Mesothelial cell of epicardium (in vitro differentiated cells): ENCODE measurements at places on chromosomes 1 and 21. TPM values are rescaled to one million over a fixed set of nuclear protein-coding genes. Genes with fewer than 3 reads are reported as not detected.
A peak's percentile ranks its signal among the peaks of the same experiment; 100 is the strongest.

DNA sequence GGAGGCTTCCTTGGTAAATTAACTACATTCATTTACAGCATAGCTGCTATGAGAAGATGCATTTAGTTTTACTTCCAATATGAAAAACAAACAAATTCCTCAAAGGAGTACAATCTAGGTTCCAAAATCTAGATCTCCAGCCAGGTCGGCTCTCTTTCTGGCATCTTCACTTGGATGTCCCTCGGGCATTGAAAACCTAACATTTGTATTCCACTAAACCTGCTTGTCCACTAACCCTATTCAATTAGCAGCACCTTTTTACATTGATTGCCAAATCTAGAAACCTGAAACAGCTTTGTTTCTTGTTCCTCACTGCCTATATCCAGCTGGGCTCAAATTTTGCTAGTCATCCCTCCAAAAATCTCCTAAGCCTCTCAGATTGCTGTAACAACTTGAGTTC is 14.3 kb upstream of the CXADR start:
- DNase-seq, result no peak
- H3K4me3 ChIP-seq, result no peak overlapping the region
- no peaks in the 10 kb centered on the region for H3K27me3 ChIP-seq
- H3K27ac ChIP-seq, result no peak overlapping the region

GRCh38 chr1:211327346-211327921 is 801 bp downstream of the TRAF5 start:
- no peak for DNase-seq
- peak overlapping the region; percentile 88 for H3K4me3 ChIP-seq
- H3K27me3 ChIP-seq, result no peaks in the 10 kb centered on the region
- H3K36me3 ChIP-seq, result no peaks in the 10 kb centered on the region
- peaks cover 49% of the 10 kb centered on the region for H3K4me1 ChIP-seq

- H3K36me3 ChIP-seq, result no peaks in the 10 kb centered on the region
- H3K4me1 ChIP-seq, result no peaks in the 10 kb centered on the region
- no peaks in the 10 kb centered on the region for H3K27me3 ChIP-seq
- no peak overlapping the region for H3K27ac ChIP-seq
These were observed 17.5 kb downstream of the LRRIQ3 start for GRCh38 chr1:74180490-74180889.

- H3K4me1 ChIP-seq, result no peaks in the 10 kb centered on the region
- H3K4me3 ChIP-seq, result no peak overlapping the region
- H3K27me3 ChIP-seq, result no peaks in the 10 kb centered on the region
- H3K36me3 ChIP-seq, result no peaks in the 10 kb centered on the region
- DNase-seq, result no peak
These were observed 21.0 kb upstream of the CXADR start for GRCh38 chr21:17491716-17492414.

FAM110D gene
- total RNA-seq, result 0.58 to 0.84 TPM (median 0.69 TPM) in 3 replicates

- H3K4me1 ChIP-seq, result no peaks in the 10 kb centered on the region
- no peak overlapping the region for H3K27ac ChIP-seq
- DNase-seq, result no peak
- no peak overlapping the region for H3K4me3 ChIP-seq
These were observed 57.3 kb downstream of the ZNF644 start for GRCh38 chr1:90964444-90965035.

UBXN10 gene
- 2.2 to 2.6 TPM (median 2.3 TPM) in 3 replicates for total RNA-seq

CSMD2 gene
- total RNA-seq, result 1.1 to 1.9 TPM (median 1.2 TPM) in 3 replicates

GRCh38 chr1:13823126-13823880 is 123.3 kb downstream of the PRDM2 start:
- H3K27ac ChIP-seq, result no peak overlapping the region
- DNase-seq, result peak; percentile 13
- H3K4me3 ChIP-seq, result no peak overlapping the region
- peaks cover 10% of the 10 kb centered on the region for H3K36me3 ChIP-seq
- H3K27me3 ChIP-seq, result peaks cover 10% of the 10 kb centered on the region

DNA sequence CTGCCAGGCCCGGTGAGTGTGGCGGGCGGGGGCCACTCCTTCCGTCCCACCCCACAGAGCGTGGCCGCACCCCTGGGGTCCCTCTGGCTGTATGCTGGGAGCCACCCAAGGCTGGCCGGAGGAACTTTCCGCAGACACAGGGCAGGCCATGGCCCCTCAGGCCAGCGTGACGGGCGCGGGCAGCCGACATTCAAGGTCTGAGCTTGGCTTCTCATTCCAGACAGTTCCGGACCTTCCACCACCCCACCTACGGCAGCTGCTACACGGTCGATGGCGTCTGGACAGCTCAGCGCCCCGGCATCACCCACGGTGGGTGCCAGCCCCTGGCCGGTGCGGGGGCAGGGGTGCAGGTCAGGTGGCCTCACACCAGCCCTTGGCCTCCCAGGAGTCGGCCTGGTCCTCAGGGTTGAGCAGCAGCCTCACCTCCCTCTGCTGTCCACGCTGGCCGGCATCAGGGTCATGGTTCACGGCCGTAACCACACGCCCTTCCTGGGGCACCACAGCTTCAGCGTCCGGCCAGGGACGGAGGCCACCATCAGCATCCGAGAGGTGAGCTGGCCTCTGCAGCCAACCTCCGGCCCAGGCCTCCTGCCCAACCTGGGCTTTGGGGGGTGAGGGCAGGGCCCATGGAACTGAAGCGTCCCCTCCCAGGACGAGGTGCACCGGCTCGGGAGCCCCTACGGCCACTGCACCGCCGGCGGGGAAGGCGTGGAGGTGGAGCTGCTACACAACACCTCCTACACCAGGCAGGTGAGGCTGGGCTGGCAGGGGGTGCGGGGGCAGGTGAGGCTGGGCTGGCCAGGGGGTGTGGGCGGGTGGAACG is 7.3 kb downstream of the SCNN1D start:
- H3K27me3 ChIP-seq, result peaks cover 2% of the 10 kb centered on the region
- no peaks in the 10 kb centered on the region for H3K36me3 ChIP-seq
- H3K4me1 ChIP-seq, result peaks cover 7% of the 10 kb centered on the region
- DNase-seq, result no peak

- H3K27me3 ChIP-seq, result no peaks in the 10 kb centered on the region
- no peaks in the 10 kb centered on the region for H3K4me1 ChIP-seq
- H3K4me3 ChIP-seq, result no peak overlapping the region
- H3K36me3 ChIP-seq, result no peaks in the 10 kb centered on the region
- no peak for DNase-seq
- no peak overlapping the region for H3K27ac ChIP-seq
These were observed 30.0 kb upstream of the CRNN start for GRCh38 chr1:152444045-152444444.

GRCh38 chr1:117179471-117179870 is 31.3 kb downstream of the VTCN1 start:
- no peak overlapping the region for H3K4me3 ChIP-seq
- no peaks in the 10 kb centered on the region for H3K27me3 ChIP-seq
- H3K27ac ChIP-seq, result peak overlapping the region; percentile 93
- DNase-seq, result no peak
- peaks cover 73% of the 10 kb centered on the region for H3K4me1 ChIP-seq
- no peaks in the 10 kb centered on the region for H3K36me3 ChIP-seq

PPT1 gene
- 81.8 to 90.9 TPM (median 85.3 TPM) in 3 replicates for total RNA-seq

DNA sequence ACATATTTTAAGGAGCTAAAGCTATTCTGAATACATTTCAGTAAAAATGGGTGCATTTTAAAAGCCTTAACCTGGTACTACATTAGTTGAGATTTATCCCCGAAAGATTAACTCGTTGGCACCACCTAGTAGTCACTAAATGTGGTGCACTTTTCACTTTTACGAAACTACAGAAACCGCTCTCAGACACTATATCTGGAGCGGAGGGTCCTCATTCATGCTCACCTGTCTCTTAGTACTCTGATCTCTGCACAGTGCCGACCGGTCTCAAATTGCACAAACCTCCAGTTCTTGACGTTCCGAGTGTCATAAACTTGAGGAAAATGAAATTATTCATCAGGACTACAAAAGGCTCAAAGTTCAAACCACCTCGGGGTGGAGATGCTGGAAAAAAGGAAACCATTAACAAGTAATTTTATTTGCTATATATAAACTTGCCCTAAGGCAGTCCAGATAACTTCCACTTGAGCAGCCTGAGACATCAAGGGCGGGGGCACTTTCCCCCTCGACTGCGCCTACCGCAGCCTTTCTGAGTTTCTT is 722 bp downstream of the LZIC start:
- peaks cover 11% of the 10 kb centered on the region for H3K36me3 ChIP-seq
- H3K4me1 ChIP-seq, result peaks cover 10% of the 10 kb centered on the region
- peak overlapping the region; percentile 92 for H3K4me3 ChIP-seq
- H3K27ac ChIP-seq, result peak overlapping the region; percentile 98
- DNase-seq, result no peak
- no peaks in the 10 kb centered on the region for H3K27me3 ChIP-seq

RPS6KA1 gene
- total RNA-seq, result 18.1 to 20.2 TPM (median 19.4 TPM) in 3 replicates

C1orf167 gene
- 0.18 to 0.20 TPM in 2 of 3 replicates, not detected in the other for total RNA-seq

DNA sequence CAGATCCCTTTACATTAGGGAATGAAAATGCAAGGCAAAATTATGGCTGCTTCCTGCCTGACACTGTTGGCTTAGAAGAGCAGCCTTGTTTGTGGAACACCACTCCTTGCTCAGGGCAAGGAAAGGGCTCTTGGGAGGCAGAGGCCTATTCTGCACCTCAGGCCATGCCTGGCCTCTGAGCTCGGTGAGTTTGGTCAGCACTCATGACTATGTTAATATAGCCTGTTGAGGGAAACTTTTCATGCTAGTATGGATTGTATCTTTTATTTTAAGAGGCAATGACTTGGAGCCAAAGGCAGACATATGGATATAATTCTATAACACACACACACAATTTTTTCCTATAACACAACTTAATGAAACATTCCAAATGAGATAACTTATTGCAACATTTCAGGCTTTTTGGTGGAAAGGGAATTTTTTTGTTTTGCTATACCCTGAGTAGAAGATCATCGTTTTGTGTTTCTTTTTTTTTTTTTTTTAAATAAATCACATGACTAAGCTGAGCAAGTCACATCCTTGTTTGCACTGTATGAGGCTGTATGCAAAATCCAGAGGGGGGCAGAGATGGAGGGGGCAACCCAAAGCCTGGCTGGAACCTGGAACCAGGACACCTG is 5.6 kb upstream of the YRDC start:
- no peaks in the 10 kb centered on the region for H3K27me3 ChIP-seq
- peaks cover 2% of the 10 kb centered on the region for H3K36me3 ChIP-seq
- no peak for DNase-seq

DNA sequence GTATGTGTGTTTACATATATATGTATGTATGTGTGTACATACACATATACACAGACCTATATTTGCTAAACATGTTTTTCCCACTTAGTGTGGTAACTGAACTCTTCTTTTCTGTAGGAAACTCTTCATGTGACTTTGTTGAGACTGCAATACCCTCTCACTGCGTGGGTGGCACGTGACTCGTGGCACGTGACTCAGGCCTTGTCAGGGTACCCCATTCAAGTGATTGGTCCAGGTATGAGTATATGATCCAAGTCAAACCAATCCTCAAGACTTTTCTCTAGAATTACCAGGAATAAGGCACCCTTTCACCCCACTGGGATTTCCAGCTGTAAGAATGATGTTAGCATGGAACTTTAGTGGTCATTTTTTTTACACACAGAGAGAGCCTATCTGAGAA is 149.2 kb upstream of the KCNK2 start:
- no peaks in the 10 kb centered on the region for H3K36me3 ChIP-seq
- no peak overlapping the region for H3K4me3 ChIP-seq
- H3K4me1 ChIP-seq, result peaks cover 2% of the 10 kb centered on the region
- H3K27me3 ChIP-seq, result peaks cover 3% of the 10 kb centered on the region
- no peak for DNase-seq

DNA sequence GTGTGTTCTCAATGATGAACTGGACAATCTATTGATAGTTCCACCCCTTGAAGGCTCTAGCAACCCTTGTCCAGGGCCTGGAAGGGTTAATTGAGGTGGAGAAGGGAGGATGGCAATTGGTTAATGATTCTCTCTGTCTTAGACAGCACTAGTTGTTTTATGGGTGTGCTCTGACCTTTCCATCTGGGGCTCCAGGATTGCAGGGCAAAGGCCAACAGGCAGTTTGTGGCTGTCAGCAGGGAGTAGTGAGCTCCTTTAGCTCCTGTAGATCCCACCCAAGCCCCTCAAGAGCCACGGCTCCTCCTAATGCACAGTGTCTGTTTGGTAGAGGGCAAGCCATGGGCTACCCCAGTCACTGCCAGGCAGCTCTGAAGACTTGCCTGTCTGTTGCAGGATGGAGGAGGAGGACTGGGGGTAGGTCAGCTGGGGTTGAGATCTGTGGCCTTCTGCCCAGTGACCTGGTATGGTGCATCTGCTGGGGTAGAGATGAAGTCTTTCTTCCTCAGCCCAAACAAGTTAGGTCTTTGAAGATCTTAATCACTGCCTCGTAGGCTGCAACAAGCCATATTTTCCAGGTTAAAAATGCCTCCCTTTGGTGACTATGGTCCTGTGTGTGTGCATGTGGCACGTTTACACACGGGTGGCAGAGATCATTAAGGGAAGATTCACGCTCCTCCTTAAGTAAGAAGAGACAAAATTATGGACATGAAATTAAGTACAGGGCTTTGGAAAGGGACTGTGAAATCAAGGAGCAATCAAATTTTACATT is 7.7 kb downstream of the MROH7 start:
- H3K27ac ChIP-seq, result no peak overlapping the region
- no peaks in the 10 kb centered on the region for H3K4me1 ChIP-seq
- H3K27me3 ChIP-seq, result peaks cover 14% of the 10 kb centered on the region
- no peak for DNase-seq
- no peak overlapping the region for H3K4me3 ChIP-seq

- H3K27ac ChIP-seq, result no peak overlapping the region
- peaks cover 26% of the 10 kb centered on the region for H3K4me1 ChIP-seq
- H3K4me3 ChIP-seq, result no peak overlapping the region
- H3K27me3 ChIP-seq, result no peaks in the 10 kb centered on the region
These were observed 10.2 kb downstream of the CXADR start for GRCh38 chr21:17523007-17523451.

GRCh38 chr1:200767321-200767720 is 28.6 kb downstream of the CAMSAP2 start:
- no peaks in the 10 kb centered on the region for H3K27me3 ChIP-seq
- peaks cover 47% of the 10 kb centered on the region for H3K36me3 ChIP-seq
- no peak for DNase-seq
- peaks cover 6% of the 10 kb centered on the region for H3K4me1 ChIP-seq
- no peak overlapping the region for H3K27ac ChIP-seq
- no peak overlapping the region for H3K4me3 ChIP-seq

DNA sequence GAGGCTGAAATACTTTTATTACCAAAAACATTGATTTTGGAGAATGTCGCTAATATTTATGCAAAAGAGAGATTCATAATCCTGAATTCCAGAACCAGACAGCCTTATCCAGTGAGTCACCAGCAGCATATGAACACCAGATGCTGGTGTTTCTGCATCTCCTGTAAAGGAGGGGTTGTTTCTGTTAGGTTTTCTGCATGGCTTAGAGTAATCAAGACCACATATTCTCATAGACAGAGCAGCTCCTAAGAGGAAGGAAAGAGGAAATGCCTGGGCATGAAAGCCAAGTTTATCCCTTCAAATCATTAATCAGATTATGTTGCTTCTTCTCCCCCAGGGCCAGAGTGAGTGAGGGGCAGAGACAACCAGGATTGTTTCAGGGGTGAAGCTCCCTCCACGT is 86.2 kb downstream of the NGF start:
- H3K4me3 ChIP-seq, result no peak overlapping the region
- no peak for DNase-seq
